ENCODE measurements at places on chromosomes 12 and 14.

DNA sequence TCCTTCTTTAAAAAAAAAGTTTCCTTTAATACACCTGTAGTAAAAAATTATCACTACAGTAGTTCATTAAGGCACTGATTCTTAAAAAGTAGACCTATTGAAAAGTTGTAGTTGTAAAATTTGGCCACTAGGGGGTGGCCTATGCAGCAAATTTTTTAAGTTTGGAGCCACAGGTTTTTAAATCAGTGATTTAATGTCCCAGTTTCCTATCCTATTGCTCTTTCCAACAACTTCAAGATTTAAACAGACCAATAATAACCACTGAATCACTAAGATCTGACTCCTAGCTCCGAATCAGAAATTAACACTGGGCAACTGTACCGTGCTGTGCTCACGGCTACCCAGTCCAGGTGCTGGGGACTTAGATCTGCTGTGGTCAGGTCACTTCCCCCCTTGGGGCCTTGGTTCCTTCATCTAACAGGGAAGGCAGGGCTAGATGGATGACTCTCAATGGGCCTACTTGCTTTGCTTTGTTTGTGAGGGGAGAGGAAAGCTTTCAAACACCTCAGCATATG, 279.3 kb downstream of the MED13L start:
- DNase-seq: peak; percentile 59

DNA sequence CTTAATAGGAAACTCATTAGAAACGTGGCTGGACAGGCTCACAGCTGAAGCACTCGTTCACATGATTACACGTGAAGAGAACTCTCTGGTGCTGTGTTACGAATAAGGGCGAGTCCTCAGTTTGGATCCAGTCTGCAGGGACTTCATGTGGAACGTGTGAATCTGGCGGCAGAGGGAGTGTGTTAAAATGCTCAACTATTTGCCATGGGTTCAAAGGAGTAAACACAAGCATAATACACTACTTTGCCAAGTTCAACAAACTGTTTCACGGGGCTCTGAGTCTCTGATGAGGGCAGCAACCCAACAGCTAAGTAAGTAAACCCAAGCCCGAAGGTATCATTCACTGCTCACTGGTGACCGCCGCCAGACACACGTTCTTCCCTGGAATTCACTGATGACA, 42.4 kb downstream of the NUAK1 start:
- no peak for DNase-seq

GRCh38 chr14:98368221-98368620, 903.8 kb downstream of the BCL11B start:
- DNase-seq: no peak

GRCh38 chr12:127987199-127987901, 279.6 kb upstream of the TMEM132C start:
- DNase-seq: no peak

DNA sequence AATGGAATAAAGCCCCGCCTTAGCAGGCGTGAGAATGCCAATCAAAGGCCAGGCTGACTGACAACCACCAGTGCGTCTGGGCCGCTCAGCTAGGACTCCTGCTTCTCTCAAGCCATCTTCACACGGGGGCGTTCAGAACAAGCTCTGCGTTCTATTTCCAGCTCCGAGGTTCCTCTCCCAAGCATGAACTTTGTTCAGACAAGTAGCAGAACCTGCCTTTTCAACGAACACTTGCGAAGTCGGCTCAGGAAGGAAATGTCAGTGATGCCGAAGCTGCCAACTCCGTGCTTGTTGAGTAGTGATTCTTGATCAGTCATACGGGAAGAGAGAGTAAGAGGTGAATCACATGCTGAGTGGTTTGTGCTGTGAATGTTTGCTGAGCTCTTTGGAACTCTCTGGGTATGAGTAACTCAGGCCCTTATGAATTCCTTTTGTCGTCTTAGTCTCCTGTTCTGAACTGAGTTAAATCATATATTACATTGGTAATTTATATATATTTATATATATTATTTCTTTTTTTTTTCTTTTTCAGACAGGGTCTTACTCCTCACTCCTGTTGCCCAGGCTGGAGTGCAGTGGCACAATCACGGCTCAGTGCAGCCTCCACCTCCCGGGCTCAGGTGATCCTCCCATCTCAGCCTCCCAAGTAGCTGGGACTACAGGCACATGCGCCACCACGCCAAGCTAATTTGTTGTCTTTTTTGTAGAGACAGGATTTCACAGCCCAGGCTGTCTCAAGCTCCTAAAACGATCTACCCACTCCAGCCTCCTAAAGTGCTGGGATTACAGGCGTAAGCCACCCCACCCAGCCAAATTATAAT, 29.4 kb upstream of the BCL7A start:
- no peak for DNase-seq

DNA sequence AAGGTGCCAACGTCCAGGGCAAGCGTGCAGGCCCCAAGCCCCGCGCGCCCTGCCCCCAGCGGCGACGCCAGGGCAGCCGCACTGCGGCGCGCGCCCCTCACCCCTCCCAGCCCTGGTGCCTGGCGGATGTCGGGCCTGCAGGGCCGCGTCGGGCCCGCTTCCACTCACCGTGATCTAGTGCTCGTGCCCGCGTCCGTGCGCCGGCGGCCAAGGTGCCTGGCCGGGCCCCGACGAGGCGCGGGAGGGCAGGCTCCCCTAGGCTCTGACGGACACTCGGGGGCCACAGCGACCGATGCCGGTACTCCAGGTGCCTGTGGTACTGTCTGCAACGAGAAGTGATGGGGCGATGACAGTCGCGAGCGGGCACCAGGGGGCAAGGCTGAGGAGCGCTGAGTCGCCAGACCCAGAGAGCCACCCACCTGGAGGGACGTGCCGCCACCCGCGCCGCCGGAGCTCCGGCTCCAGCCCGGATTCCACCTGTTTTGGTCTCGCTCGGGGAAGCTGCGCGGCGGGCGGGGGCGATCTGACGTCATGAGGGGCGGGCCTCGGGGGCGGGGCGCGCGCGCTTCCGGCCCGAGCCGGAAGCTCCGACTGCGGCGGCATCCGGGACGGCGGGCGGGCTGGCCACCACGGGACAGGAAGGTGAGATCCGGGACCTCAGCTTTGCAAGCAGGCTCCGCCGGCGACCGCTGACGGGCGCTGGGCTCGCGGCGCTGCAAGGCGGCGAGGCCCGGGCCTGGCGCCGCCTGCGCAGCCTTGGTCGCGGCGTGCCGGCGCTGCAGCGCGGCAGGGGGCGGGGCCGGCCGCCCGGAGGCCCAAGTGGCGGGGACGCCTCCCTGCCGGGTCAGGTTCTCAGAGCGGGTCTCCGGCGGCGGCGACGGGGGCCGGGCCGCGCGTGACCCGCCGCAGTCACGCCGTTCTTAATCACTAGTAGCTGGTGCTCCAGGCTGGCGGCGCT, at the start of the genes LYSET and MOAP1:
Gene LYSET (plus strand): TSS at position 927 of the 958 bp plus-strand sequence. CDS start 89 bp downstream, outside the sequence.
Gene MOAP1 (minus strand): TSS at position 507 of the 958 bp plus-strand sequence. CDS start 655 bp downstream, outside the sequence.
- peak; percentile 94 for DNase-seq

DNA sequence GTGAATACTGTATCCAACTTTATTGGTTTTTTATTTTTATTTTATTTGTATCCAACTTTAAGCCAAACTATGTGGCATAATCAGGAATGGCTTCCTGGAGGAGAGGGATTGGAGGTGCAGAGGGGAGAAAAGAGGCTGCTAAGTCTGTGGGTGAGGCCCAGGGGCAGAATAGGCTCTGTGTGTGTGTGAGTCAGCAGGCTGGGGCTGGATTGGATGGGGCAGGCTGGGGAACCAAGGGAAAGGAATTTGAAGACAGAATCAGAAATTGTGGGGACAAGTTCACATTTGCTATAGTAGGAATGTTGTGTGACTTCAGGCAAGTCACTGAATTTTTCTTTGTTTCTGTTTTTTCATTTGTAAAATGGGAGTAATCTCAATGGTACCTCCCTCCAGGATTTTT, 12.8 kb upstream of the RILPL1 start:
- no peak for DNase-seq

GRCh38 chr12:124506145-124506831, 61.1 kb downstream of the NCOR2 start:
- no peak for DNase-seq

DNA sequence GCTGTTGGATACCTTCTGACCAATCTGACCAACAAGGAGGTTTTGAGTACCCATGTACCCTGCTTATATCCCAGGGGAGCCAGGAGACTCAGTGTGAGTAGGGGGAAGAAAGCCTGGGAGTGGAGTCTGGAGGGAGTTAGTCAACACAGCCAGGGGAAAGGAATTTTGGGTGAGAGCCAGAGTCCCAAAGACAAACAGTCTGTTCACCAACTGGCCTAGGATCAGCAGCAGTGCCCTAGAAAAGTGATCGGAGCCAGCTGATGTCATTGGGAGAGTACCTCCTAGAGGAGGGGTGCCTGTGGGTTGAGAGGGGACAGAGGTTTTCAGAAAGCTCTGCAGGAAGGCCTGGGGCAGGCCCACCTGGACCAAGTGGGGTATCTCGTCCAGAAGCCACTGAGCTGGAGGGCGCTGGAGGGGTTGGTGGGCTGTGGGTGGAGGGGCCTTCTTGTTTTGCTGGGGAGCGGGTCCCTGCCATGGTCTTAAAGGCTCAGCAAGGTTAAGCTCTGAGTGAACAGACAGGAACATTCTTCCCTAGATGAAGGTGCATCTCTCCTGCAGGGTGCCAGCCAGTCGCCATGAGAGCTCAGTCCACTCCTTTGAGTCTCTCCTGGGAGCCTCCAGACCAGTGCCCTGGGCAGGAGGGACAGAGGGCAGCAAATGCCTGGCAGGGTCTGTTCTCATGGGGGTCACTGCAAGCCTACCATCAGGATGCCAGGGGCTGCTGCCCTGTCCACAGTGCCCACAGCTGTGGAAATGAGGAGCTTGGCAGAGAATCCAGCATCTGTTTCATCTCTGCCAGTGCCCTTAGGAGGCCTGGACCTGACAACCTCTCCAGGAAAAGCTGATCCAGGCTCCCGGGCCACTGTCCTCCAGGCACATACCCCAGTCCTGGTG, 63.6 kb downstream of the CHGA start:
- DNase-seq: no peak

GRCh38 chr14:104588066-104588857, 8.7 kb downstream of the C14orf180 start:
- no peak for DNase-seq

DNA sequence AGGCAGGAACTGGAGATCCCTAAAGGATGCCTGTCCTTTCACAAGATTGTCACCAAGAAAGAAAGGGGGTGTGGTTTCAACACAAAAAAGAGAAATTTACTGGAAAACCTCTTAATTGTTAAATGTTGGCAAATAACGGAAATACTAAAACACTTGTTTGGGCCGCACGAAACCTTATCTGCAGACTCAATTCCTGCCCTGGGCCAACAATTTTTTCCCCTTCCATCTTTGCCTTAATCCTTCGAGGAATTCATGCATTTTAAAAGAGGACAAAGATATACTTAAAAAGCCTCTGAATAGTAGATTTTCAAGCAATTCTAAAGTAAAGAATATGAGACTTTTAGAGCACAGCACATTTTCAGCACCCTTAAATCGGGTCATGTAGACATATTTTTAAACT, 366.2 kb downstream of the DUSP6 start:
- no peak for DNase-seq

GRCh38 chr12:107748472-107748871, 12.5 kb downstream of the PRDM4 start:
- no peak for DNase-seq

DNA sequence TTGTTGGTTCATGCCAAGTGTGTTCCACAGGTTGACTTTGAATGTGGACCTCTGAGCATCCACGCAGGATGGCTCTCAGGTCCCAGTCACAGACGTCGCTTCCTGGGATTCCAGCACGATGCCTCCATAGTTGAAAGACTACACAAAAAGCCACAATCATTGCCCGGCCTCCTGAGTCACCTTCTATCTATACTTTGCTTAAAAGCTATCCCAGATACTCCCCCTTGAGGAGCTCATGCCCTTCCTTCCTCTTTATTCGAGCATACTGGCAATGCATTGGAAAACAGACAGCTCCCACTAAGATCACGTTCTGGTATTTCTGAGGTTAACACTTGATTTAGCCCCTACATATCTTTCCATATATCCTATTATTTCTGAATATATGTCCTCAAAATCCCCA, 40.1 kb downstream of the ZNF664 start:
- DNase-seq: no peak

- DNase-seq: no peak
Measured at GRCh38 chr14:71137536-71138447, 230.5 kb downstream of the PCNX1 start.

- DNase-seq: no peak
Measured at GRCh38 chr14:80055226-80055625, 156.1 kb downstream of the DIO2 start.

DNA sequence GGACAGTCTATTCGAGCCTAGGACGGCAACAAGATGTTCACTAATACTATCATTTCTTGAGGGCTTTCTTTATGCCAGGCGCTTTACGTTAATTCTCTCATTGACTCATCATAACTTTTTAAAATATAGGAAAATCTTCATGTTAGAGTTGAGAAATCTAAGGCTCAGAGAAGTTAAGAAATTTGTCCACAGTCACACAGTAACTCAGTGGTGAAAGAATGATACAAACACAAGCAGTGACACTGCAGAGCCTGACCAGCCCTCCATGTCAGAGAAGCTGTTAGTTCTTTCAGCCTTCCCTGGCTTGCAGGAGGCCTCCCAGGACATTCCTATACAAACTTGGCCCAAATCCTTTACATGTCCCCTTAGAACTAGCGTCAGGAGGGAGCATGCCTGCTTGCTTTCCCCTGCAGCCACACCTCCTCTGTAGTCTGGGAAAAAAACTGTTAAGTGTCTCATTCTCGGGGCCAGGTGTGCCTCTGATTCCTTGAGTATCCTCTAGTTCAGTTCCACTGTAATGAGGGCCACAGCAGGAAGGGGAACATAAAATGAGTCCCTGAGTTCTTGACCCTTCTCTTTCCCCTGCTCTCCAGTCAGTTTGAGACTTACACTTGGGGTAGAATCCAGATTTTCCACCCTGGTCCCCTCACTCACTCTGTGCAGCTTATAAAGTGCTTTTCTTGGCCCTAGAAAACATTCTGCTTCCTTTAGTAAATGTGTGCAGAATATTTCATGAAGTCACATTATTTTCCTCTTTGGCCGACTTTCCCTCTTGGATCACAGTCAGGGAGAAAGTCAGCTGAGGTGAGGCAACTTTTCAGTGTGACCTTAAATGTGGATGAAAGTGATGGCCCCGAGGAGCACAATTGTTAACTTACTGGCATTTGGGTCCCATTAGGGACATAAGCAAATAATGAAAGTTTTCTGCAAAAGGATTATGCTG, 152.2 kb upstream of the HIF1A start:
- DNase-seq: no peak

DNA sequence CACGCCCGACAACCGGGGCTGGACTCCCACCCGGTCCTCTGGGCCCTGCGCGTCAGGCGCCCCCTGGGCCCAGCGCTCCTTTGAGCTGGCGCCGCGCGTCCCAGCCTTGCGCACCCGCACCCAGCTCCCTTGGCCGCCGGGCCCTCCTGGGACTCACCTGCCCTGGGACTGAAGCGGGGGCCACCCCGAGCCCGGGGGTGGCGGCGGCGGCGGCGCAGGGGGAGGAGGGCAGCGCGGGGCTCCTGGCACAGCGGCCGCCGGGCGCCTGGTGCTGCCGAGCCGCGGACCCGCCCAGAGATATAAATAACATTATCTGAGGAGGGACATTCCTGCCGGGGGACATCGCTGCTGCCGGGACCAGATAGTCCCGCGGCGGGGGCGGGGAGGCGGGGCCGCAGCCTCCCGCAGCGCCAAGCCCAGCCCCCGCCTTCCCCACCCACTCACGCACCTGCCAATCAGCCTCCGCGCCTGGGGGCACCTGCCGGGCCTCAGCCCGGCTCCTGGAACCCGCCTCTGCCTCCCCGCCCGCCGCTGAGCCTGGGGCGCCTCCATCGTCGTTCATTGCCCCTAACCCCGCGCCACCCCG, at the start of gene SPTB:
Gene SPTB (minus strand): TSS at position 273 of the 586 bp plus-strand sequence. CDS start 56,813 bp downstream, outside the sequence.
- DNase-seq: peak; percentile 76

GRCh38 chr14:34692348-34692747, 22.0 kb downstream of the CFL2 start:
- no peak for DNase-seq

GRCh38 chr14:91834571-91834970, 32.8 kb downstream of the TC2N start:
- DNase-seq: no peak

- no peak for DNase-seq
Measured at GRCh38 chr12:92295523-92295922, 149.9 kb upstream of the BTG1 start.

All from ecto neural progenitor cell (in vitro differentiated cells).